ENCODE measurements at places on chromosomes 1 and 21.

- no peak for DNase-seq
These were observed 8.0 kb upstream of the DNM3 start for GRCh38 chr1:171833091-171833825.

DNA sequence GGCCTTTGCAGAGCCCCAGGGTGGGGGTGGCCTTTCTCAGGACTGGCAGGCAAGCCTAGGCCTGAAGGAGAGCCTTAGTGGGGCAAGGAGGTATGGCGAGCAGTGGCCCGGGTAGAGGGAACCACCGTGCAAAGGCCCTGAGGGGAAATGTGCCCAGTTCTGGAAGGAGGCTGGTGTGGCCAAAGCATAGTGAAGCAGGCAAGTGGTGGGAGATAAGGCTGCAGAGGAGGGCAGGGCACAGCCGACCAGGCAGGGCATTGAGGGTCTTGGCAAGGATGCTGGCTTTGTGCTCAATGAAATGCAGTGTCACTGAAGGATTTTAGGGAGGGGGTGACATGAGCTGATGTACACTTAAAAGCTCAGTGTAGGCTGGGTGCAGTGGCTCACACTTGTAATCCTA lies 22.8 kb downstream of the MROH7 start:
- no peak for DNase-seq

- DNase-seq = no peak
These were observed 573.3 kb downstream of the PTPRU start for GRCh38 chr1:29809446-29810120.

- no peak for DNase-seq
These were observed 42.5 kb downstream of the CNST start for GRCh38 chr1:246608616-246609376.

DNA sequence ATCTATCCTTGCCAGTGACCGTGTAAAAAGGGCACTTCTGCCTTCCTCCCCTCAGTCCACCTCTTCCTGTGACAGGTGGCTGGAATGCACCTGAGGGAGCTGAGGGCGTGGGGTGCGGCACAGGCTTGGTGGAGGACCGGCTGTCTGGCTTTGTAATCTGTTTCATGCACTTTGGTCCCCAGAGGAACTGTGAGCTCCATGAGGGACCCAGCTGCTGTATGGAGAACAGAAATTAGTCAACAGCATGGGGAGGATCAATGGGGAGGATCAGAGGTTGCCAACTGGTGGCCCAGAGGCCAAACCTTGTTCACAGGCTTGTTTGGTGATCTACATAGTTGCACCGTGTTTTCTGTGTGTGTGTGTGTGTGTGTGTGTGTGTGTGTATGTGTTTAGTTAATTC lies 19.0 kb upstream of the LUZP1 start:
- no peak for DNase-seq

DNA sequence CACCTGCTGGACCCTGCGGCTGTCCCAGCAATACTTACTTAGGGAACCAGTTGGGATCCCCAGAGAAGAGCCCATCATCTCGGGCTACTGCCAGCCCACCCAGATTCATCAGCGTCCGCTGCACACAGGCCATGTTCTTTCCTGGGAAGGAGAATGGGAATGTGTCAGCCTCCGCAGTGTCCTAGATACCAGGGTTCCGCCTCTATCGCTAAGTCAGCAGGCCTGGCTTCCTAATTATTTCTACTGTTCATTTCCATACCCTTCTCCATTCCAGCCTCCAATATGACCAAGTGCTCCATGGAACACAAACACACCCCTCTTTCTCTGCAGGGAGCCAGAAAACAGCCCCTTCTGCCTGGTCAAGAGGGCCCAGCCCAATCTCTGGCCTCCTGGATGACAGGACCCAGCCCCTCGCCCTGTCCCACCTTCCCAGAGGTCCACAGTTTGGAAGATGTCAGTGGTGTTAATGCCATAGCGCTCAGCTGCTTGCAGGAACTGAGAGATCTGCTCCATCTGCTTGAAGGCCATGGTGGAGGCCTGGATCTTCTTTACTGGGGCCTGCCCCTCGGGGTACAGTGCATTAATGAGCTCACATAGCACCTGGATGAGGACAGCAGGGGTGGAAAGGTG lies 6.0 kb downstream of the TAGLN2 start:
- no peak for DNase-seq

GRCh38 chr1:234606784-234607108 lies 3.2 kb downstream of the IRF2BP2 start:
- no peak for DNase-seq
